Stimulated activated CD4-positive, alpha-beta T cell treated with anti-CD3 and anti-CD28 coated beads, Interleukin-1b, Interleukin-23, amount 100 ng/mL, for 48 hours (primary cell): ENCODE measurements at places on chromosomes 1 and 21.

- no peak for DNase-seq
These were observed 87.5 kb upstream of the PLPPR4 start for GRCh38 chr1:99176753-99177152.

- no peak for DNase-seq
These were observed 125.9 kb upstream of the ZBTB40 start for GRCh38 chr1:22325531-22326371.

DNA sequence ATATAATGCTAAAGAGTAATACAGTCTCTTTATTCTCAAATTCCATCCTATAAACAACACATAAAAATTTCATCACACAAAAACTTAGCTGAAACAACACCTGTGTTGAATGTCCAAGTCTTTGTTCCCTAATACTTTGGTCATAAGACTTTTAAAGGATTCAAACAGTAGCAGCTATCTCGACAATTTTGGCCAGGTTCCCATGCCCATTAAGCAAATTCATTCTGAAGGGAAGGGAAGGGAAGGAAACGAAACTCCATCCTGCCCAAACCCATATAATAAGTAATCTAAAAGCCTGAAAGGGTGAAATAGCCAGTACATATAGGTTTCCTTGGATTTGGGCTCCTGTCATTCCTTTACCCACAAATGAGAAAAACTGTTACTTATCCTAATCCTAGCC lies 7.5 kb downstream of the IVNS1ABP start:
- DNase-seq = no peak

DNA sequence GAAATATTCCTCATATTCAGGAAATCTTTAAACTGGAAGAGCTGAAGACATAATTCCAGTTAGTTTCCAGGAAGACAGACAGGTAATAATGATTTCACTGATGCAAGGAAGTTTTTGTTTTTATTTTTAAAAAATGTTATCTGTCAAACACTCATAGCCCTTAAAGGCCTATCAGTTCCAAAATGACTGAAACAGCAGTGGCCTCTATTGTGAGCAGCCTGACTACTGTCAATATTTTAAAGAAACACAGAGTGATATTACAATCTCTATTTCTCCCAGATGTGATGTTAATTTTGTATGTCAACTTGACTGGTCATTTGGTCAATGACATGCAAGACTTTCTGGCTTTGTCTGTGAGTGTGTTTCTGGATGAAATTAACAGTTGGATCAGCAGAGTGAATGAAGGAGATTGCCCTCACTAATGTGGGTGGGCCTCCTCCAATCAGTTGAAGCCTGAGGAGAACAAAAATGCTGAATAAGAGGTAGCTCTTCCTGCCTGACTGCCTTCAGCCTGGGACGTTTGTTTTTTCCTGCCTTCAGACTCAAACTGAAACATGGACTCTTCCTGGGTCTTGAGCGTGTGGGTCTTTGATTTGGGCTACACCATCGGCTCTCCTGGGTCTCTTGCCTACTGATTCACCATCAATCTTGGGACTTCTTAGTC lies 31.3 kb upstream of the SLC30A10 start:
- DNase-seq = no peak
